ENCODE measurements at places on chromosomes 2 and 18.

- DNase-seq = peak; percentile 76
These were observed 1.3 kb downstream of the FMNL2 start for GRCh38 chr2:152336119-152336853.

GRCh38 chr2:74441690-74442482, at the start of gene RTKN:
Gene RTKN, minus strand, starts transcription at chr2:74441937. Its CDS starts 121 bp downstream, at chr2:74441816.
- DNase-seq = peak; percentile 46

GRCh38 chr2:118250463-118250862, 162.2 kb downstream of the INSIG2 start:
- no peak for DNase-seq

DNA sequence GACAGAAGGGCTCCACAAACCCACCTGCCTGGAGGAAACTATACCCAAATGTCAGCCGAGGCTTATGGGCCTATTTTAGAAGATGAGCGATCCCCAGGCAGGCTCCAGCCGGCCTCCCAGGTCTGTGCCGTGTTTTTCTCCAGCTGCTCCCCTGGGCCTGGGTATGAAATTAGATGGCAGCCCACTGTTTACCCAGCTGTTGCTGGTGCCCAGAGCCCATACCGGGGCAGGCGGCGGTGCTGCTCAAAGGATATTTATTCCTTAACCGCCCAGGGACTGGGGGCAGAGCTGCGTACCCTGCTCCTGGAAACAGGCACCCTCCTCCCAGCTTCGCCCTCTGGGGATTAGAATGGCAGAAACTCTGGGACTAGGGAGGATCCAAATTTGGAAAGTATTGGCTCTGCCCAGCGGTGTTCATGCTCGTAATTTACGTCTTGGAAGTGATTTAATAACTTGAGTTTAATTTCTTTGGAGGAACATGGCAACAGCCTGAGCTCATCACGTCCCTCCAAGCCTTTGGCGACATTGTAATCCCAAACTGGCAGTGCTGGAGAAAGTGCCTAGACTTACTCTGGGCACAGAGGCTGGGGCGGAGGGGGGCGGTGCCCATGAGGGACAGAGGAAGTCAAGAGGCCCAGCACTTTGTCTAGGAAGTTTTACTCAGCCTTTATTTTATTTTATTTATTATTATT, 199.2 kb downstream of the KLHL29 start:
- DNase-seq = no peak

DNA sequence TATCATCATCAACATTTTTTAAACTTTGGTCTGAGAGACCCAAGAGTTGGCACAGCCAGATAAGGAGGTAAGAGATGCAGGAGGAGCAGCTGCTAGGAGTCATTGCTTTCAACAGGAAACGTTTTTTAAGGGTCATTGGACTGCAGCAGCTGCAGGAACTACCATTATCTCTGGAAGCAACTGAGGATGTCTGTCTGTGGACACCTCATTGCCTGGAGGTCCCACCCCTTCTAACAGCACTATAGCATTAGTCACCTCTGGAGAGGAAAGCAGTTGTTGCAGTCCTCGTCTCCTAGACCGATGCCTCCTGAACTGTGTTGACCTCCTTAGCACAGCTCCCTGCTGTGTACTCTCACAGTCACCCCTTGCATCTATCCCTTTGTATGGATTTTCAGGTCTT, 21.5 kb upstream of the FSHR start:
- no peak for DNase-seq

GRCh38 chr2:18237298-18237697, 323.2 kb downstream of the RDH14 start:
- DNase-seq = no peak

GRCh38 chr2:174780191-174780840, 16.0 kb upstream of the CHRNA1 start:
- DNase-seq = no peak

DNA sequence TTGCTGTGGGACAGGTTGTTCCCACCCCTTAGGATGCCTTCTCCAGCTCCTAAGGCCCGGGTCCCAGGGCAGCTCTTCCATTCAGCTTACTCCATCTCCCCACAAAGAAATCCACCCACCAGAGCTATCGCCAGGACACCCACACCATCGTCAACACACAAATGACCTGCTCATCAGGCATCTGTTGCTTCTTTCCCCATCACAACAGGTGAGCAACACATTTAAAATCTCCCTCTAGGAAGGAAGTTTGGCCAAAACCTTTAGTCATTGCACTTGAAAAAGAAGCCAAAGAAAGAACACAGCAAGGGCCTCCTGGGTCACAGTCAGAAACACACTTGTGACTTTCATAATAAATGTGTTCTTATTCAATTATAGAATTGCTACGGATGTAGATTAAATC, 289.0 kb downstream of the PIEZO2 start:
- DNase-seq = no peak

GRCh38 chr18:13797157-13797611, 26.8 kb upstream of the MC5R start:
- DNase-seq = no peak

DNA sequence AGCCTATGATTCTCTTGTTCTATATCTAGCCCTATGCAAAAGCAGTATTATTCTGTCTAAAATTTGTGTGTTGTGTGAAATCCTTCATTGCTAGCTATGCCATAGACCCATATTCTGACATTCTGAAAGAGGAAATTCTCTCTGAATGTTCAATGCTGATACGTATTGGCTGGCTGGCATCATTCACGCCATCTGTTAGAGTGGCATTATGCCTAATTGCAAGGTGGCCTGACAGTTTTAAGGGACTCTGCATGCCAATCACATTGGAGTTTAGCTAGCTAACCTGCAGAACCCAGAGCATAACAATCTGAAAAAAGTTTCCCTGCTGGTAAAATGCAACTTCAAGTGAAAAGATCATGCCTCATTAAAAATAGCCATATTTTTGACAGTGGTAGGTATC, 316.0 kb downstream of the SOX11 start:
- no peak for DNase-seq

- no peak for DNase-seq
These were observed 650.8 kb upstream of the FANCL start for GRCh38 chr2:58891828-58892377.

GRCh38 chr18:31498574-31499524, 872 bp downstream of the DSG2 start:
- no peak for DNase-seq

DNA sequence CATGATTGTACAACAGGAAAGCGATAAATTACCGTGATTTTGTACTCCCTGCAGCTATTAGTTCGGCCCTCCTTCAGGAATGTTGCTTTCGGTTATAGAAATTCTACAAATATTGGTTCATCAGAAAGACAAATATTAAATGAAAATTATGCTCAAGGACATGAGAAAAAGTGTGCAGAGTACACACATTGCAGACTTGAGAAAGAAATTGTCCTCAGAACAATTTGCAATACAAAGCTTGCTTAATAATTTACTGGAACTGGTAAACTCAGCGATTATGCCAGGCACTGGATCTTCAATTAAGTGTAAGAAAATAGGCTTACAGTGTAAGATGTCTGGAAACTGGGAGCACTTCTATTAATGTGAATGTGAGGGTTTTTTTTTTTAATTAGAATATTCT, 45.9 kb downstream of the ABCG8 start:
- no peak for DNase-seq

- peak; percentile 60 for DNase-seq
These were observed 115.1 kb downstream of the CAPN13 start for GRCh38 chr2:30691948-30692828.

DNA sequence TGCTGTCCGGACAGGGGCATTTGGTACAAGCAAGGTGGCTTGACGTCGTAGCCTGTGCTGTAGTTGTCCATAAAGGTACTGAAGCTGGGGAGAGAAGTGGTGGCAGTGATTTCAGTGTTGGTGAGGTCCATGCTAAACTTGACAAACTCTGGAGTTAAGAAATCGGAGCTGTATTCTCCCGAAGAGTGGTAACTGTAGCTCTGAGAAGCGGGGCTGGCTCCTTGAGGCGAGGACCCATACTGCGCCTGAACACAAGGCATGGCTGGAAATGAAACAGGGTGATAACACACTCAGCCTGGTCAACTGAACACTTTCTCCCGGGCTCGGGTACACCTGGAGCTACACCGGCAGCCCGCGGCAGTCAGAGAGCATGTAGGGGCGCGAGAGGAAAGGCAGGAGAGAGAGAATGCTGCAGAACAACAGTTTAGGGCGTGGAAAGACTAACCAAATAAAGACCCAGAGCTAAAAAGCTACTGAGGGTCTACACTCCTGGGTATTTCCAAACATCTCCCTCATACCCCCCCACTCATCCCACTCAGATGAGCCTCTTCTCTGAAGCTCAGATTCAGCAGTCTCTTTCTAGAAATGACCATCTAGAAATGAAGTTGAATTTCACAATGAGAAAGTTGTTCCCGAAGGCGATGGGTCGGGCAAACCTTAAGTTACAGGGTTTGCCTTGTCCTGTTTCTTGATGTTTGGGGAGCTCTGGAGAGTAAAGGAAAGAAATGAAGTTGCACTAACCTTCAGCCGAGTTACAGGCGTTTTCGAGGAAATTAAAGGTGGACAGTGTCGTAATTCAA, 2.4 kb downstream of the NR4A2 start:
- no peak for DNase-seq

- no peak for DNase-seq
These were observed 115.1 kb downstream of the ACKR3 start for GRCh38 chr2:236684504-236685256.

DNA sequence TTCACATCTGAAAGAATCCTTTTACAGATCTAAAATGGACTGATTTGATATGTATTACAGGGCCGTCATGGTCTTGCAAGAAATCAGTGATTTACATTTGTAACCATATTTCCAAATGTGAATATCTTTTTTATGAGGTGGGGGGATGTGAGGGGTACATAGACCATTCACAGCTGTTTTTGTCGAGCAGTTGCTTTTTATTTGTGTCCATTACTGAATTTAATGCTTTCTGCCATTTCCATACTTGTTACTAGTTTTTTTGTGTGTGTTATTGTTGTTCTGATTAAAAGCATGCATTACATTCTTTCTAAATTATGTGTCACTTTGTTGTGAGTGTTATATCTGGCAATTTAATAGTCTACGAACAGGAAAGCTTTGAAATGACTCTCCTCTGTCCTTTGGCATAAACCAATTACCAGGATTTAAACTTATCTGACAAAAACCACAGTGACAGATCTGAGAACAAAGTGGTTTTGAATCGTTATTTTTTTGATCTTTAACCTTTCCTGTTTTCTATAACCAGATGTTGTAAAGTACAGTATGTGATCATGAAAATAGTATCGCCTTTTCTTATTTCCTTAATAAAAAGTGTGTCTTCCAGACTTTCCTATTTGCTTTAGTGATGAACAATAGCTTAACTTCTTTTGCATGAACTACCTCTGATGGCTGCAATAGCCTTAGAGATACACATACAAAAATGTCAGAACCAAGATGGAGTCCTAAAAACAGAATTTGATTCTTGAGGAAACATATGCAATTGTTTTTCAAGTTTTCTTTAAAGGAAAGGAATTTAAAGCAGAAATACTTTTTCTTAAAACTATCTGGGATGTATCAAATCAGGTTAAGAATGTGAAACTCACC, 354.2 kb upstream of the ACVR2A start:
- no peak for DNase-seq

DNA sequence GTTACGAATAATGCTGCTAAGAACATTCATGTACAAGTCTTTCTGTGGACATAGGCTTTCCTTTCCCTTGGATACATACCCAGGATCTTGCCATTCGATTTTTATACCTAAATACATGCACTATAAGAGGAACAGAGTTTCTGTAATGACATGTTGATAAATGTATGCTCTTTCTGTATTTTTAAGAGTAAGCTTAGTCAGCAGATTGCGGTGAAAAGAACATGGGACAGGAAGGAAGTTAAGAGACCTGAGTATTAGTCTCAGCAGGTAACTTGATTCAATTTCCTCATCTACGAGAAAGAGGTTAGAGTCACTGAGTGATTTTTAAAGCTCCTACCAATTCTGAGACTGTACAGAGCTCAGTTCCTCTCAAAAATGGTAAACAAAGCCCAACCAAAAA, 2.6 kb upstream of the TLK1 start:
- no peak for DNase-seq

GRCh38 chr18:57051021-57051656, 95.7 kb upstream of the BOD1L2 start:
- DNase-seq = no peak

DNA sequence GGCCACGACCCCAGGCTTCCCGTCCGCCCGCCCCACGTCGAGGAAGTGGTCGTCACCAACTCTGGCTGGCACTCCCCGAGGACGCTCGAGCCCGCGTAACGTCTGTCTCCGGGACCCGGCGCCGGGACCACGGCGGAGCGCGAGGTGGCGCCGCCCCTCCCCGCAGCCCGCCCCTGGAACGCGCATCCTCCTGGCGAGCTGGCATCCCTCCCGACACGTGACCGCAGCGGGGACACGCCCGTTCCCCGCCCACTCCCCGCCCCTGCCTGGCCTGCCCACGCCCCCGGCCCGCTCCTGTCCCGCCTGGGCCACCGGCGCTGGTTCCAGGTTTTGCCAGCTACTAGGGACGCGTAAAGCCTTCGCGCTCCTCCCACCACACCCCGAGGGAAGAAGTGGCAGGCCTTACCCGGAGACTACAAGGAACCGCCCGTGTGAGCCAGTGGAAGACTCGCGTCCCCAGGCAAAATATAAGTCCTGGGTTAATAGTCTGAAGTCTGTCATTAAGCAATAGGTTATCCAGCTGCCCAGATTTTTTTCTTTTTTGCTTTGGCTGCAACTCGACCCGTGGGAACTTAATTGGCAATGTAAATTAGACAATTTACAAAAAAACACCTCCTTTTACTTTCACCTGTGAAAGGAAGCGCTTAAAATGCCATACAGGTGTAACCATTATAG, at the start of gene OSBPL1A:
Gene OSBPL1A (minus strand): TSS at position 131 of the 675 bp plus-strand sequence. CDS start 20,291 bp downstream, outside the sequence.
- DNase-seq = peak; percentile 95

GRCh38 chr18:60277855-60278480, 94.6 kb downstream of the MC4R start:
- DNase-seq = no peak

GRCh38 chr2:151176661-151177060, 85.0 kb downstream of the RBM43 start:
- DNase-seq = no peak

GRCh38 chr2:152488075-152488474, 153.1 kb downstream of the FMNL2 start:
- DNase-seq = no peak

GRCh38 chr2:88659538-88659915, 31.9 kb upstream of the RPIA start:
- no peak for DNase-seq

GRCh38 chr2:235856151-235856854, 311.9 kb downstream of the GBX2 start:
- DNase-seq = no peak

GRCh38 chr2:162210385-162210784, 32.9 kb downstream of the FAP start:
- DNase-seq = no peak

- no peak for DNase-seq
These were observed 844 bp upstream of the CPS1 start for GRCh38 chr2:210555555-210555954.

DNA sequence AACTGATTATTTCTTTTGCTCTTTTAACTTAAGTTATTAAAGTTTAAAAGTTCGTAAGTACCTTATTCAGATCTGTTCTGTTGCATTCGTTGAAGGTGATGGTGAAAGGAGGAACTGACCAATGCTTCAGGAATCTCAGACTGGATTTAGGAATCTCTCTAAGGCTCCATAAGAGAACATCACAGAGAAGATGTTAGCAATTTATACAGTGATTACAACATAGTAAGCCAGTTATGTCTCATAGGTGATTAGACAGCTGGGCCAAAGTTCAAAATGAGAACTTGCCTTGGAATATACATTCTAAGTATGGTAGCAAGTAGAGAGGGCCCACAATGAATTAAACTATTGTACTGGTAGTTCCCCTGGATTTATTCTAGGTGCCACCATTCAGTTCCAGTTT, 3.2 kb downstream of the MARS2 start:
- DNase-seq = no peak

- DNase-seq = no peak
These were observed 153.2 kb upstream of the MSH6 start for GRCh38 chr2:47629501-47630460.

Measured in testis (tissue), 5 donors.